ENCODE measurements at places on chromosomes 11 and 22.

DNA sequence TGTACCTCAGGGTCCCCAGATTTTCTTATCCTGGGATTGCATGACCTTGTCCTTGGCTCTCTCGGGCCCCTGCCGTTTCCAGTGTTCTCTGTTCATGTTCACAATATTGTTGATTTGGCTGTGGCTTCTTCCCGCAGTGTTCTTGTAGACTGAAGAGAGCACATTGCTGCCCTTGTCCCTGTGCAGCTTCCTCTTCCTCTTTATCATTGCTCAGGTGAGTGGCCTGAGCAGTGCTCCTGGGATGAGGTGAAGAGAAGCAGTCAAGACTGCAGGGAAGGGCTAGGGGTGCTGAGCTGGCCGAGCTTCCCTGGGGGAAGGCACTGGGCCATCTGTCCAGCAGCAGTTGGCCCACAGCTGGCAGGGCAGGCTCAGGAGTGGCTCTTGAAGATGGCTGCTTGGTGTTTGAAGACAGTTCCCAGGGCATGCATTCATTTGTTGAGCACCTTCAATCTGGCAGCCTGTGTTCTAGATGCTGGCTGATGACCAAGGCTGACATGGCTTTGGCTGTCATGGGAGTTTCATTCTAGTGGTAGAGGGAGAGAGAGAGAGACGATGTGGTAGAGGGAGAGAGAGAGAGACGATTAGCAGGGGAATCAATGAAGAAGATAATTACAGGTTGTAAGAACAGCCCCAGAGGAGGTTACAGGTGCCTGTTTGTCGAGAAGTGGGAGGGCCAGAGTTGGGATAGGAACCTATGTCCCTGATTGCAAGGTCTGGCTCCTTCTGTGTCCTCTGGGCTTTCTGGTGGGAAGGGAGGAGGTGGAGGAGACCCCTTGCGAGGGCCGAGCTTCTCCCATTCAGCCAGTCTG, 17.4 kb downstream of the BMAL1 start:
- no peak for ATAC-seq

- peak; percentile 68 for ATAC-seq
Observed at GRCh38 chr11:61816736-61817455, at the start of gene FADS1. Gene FADS1 (minus strand): TSS chr11:61817003. CDS start chr11:61816929, 74 bp downstream.

DNA sequence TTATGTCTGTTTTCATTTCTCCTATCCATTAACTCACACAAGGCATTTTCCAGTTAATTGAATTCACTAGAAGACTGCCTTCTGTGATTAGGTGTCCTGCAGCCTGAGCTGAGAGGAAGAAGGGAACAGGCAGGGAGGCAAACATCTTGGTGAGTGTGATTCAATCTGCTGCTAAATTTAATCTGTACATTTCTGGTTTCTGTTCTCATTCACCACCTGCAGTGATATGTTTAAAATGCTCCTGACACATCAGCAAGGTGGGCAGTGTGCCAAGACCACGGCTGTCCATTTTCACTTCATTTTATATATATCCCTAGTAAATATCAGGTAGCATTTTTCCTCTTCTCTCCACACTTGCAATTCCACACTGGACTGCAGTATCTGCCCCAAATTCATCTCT, 416.5 kb downstream of the TMEM135 start:
- ATAC-seq = no peak

GRCh38 chr22:40525250-40525884, 111.2 kb downstream of the MRTFA start:
- peak; percentile 54 for ATAC-seq

DNA sequence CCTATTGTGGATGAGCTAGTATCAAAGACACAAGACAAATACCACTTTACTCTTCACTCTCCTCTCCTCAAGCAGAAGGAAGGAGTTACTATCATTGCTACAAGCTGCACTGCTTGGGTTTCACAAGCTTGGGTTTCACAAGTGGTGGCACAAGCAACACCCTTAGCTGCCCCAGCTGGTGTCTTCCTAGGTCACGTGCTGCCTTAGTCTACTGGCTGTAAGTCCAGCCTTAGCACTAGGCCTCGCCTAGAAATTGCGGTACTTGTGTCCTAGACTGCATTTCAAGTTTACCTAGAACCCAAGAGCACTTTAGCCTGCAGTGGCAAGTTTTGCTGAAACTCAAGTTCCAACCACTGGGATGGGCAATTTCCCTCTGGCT, 86.6 kb downstream of the EHF start:
- ATAC-seq = no peak

DNA sequence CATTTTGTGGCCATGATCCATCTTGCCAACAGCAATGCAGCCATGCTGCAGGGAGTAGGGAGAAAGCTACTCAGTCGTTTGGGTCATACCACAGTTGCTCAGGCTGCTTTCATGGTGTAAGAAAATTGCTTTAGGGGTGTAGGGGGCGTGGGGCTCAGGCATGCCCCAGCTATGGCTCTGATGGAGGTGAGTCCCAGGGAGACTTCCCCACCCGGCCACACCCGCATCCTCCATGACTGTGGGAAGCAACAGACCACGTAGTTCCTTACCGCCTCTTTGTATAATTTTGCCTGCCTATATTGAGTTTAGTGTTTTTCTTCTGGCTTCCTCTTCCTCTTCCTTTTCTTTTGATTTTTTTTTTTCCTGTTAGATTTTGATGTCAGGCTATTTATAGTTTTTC, 58.8 kb downstream of the SPECC1L start:
- no peak for ATAC-seq

DNA sequence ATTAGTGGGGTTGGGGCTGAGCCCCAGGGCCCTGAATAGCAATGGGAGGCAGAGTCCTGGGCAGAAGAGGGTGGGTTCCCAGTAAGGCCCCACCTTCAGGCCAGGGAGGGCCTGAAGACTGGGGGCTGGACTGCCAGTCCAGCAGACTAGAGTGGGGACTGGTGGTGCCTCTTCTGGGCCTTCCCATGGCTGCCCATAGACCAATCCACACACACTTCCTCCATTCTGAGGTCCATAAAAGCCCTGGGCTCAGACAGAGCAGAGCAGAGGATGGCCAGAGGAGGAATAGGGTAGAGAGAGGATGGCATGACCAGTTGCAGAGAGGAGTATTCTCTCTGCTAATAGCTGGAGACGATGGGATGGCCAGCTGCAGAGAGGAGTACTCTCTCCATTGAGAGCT, 111.9 kb downstream of the ATG16L2 start:
- ATAC-seq = no peak

- no peak for ATAC-seq
Observed at GRCh38 chr22:48238966-48239365, 1476.5 kb downstream of the TBC1D22A start.

GRCh38 chr11:545171-545570, 7.8 kb downstream of the LRRC56 start:
- no peak for ATAC-seq

DNA sequence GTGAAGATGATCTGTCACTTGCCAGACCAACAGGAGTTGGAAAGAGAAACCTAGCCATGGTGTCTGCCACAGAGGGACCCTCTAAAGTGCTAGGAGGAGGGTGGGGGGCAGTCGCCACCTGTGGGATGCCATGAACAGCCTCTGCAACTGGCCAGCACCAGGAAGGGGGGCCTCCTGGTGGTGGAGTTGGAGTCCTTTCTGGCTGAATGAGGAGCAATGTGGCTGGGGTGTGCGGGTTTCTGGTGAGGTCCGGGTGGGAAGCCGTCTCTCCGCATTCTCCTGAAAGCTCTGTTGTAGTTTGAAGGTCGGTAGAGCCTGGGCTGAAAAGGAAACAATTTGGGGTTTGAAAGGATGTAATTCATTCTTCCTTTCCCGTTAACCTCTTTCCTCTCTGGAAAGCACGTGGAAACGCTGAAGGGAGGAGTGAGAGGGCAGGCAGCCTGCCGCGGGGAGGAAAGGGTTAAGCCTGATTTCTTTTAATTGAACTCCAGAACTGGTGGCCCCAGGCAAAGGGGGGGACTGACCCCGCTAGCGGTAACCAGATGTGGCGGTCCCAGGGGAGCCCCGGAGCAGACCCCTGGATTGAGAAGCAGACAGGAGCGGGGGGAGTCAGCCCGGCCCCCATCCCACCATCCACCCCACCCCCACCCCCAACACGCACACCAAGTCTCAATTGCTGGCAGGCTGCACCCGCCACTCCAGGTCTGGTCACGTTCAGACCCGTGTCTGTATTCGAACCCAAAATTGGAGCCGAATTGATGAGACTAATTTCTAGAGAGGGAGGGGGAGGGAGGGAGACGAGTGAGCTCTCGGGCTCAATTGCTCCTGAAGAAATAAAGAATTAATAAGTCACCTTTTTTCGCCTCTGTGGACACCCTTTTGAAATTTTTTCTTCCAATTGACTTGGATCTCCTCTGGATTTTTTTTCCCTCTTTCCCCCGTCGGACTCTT, 1.8 kb upstream of the FLI1 start:
- ATAC-seq = no peak

DNA sequence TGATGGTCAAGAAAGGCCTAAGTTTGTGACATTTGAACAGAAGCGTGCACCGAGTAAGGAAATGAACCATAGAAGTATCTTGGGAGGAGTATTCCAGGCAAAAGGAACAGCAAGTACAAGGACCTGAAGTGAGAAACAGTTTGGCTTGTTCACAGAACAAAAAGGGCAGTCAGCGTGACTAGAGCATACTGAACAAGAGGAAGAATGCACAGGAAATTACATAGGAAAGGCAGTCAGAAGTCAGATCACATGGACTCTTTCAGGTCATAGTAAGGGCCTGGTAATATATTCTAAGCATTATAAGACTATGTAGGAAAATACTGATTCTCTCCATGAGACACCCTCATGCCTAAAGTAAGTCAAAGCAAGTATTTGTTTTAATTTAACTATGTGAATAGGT, 52.3 kb upstream of the GAB2 start:
- no peak for ATAC-seq

- ATAC-seq = no peak
Observed at GRCh38 chr11:122618927-122619326, 36.6 kb upstream of the UBASH3B start.

DNA sequence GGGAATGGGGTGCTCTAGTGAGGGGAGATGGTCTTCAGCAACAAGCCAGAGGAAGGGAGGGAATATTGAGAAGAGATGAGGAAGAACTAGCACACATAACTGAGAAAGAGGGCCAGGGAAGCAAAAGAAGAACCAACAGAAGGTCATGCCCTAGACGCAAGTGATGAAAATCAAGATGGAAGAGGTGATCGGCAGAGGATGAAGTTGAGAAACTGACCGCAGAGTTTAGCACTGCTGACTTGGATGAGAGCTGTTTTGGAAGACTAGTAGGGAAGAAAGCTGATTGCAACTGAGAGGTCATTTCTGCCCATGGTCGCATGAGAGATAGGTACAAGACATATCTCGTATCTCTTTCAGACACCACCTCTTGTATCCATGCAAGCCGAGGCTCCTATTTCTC, 2.9 kb downstream of the SPINDOC start:
- no peak for ATAC-seq

- peak; percentile 62 for ATAC-seq
Observed at GRCh38 chr11:111573821-111574249, 28.4 kb upstream of the SIK2 start.
